ENCODE measurements at places on chromosomes 7 and 10.

DNA sequence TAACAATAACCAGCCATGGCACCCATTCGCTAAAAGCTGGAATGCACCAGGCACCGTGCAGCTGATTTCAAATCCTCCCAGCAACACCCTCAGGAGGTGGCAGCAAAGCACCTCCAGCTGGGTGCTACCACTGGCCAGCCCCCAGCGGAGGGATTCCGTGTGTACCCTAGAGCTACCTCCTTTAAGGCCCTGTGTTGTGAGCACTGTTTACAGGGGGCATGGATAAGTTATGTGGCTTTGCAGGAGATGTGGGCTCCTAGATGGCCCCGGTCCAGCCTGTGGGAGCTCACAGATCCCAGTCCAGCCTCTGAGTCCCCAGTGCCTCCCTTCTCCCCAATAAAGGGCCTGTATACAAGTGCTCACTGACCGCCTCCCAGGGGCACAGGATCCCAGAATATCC is 27.1 kb downstream of the TNRC18 start:
- peak; percentile 70 for DNase-seq

DNA sequence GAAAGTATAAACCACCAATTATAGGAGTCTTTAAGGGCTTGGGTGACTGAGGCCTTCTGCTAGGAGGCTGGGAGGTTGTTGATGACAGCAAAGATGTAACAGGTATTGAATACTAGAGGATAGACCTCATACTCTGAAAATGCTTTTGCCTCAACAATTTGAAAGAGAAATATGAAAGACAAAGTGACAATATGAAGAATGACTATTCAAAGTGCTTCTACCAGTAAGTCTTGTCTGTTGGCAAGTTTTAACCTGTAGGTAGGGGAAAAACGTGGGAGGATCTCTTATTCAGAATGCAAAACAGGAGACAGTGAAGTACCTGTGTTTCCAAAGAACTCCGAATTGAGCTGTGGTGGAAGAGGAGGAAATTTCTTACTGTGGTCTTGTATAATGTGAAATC is 38.2 kb downstream of the GBF1 start:
- no peak for DNase-seq

GRCh38 chr7:42986781-42987248 is 54.6 kb downstream of the MRPL32 start:
- DNase-seq, result no peak

- no peak for DNase-seq
These were observed 76.0 kb upstream of the FAM20C start for GRCh38 chr7:116188-116981.

DNA sequence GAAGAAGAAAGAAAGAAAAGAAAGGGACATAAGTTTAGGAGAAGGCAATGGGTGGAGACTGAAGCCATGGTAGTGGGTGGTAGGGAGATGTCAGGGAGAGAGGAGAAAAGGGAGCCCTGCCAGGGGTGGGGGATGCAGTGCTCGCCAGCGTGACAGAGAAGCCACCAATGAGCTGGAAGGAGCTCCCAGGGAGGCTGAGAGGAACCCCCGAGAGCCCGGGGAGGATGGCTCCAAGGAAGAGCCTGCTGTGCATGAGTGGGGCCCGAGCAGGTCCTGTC is 141.2 kb upstream of the SHH start:
- no peak for DNase-seq

GRCh38 chr7:127514499-127514898 is 70.9 kb downstream of the GCC1 start:
- DNase-seq, result peak; percentile 28

GRCh38 chr7:126881315-126881714 is 371.4 kb downstream of the GRM8 start:
- no peak for DNase-seq

DNA sequence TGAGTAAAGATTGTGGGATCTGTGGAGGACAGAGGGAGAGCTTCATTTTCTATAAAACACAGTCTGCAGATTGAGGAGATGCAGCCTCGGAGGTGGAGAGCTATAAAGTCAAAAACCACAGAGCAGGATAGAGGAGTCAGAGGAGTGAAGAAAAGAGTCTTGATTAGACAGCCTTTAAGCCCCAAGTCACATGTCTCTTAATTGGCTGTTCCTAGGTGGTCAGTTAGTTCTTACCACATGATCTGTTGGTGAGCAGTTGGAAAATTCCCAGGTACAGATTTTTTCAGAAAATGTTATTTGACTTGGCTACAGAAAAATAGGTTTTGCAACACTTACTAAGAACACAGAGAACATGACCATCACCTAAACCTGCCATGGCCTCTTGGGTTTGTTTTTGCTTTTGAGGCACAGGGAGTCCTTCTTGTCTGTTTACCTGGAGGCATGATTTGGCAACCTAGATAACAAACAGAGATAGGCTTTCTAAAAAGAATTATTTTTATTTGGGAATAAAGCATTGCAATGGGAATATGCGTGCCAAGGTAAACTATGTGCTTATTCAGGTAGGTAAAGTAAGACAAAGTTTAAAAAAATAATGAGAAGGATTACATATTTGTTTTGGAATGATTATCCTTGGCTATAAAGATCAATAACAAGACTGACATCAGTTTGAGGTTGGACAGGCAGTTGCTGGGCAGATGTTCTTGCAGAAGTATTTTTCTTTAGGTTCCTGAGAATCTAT is 604 bp upstream of the CYP3A43 start:
- DNase-seq, result no peak

DNA sequence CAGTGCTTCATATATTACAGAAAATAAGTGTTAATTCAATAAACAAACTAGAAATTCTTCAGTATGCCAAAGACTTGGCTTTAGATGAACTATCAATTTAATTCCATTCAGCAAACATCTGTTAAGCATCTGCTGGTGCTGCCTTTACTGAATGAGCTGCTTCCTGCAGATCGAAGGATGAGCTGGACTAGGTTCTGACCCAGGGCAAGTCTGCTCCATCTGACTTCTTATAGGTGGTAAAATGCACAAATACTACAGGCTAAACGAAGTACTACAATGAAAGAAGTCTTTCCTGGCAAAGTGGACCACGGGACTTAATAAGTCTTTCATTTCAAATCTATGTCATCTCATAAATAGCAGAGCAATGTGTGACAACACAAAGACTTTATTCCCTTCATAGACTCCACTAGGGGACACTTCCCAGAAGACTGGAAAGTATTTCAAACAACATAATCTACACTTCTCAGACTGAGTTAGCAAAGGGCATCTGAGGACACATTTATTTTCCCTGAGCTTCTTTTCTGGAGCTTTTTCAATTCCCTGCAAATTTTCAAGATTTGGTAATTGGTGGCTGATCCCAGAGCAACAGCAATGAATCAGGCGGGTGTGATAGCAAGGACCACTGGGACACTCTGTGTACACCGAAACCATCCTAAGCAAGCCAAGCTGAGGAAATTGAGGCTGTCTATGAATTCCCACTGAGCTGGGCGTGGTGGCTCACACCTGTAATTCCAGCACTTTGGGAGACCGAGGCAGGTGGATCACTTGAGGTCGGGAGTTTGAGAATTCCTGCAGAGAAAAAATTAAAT is 108.9 kb upstream of the FRMD4A start:
- no peak for DNase-seq

DNA sequence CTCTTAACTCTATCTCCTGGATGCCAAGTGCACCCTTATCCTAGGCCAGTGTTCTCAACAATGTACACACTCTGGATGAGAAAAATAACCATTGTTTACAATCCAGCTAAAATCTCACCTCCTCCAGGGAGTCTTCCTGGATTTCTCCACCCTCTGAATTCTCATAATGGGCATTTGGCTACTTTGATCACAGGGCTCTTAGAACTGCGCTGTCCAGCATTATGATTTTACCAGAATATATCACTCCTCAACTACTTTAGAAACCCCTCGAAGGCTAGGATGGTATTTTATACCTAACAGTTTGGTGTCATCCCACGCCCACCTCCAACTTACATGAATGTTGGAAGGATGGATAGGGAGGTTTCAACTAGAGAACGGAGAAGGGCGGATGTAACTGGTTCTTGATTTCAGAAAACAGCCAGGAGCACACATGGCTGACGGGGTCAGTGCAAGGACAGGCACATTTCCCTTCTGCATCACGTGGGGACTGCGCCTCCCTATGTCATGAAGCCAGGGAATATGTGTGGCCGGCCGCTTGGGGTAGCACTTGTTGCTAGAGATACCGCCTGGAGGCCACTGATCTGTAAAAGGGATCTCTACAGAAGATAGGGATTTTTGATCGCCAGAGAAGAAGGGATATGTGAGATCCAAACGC is 1.2 kb upstream of the ATP6V0E2 start:
- no peak for DNase-seq

Measured in activated CD4-positive, alpha-beta T cell treated with anti-CD3 and anti-CD28 coated beads, Interleukin-2, amount 10 ng/mL, durations not matched to agents 7 days and 5 days (primary cell).